ENCODE measurements at places on chromosomes 16 and 17. TPM values are rescaled to one million over a fixed set of nuclear protein-coding genes. Genes with fewer than 3 reads are reported as not detected.

- no peak for DNase-seq
These were observed 15.0 kb upstream of the MT4 start for GRCh38 chr16:56549744-56550385.

DNA sequence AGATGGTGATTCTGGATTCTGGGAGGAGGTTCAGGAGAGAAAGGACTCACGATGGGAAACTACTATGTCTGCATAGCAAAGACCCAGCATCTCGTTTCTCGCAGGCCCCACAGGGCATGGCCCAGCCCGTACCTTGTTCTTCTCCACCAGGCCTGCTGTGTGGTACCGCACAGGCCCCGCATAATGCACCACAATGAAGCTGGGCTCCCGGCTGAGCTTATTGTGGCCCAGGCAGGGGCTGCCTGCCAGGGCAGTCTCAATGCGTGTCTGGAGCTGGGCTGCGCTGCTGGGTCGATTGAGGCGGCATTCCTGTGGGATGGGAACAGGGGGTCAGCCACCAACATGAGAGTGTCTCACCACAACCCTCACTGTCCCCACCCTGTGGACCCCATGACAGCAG is 20.4 kb downstream of the ZNHIT3 start:
- no peak for DNase-seq

DNA sequence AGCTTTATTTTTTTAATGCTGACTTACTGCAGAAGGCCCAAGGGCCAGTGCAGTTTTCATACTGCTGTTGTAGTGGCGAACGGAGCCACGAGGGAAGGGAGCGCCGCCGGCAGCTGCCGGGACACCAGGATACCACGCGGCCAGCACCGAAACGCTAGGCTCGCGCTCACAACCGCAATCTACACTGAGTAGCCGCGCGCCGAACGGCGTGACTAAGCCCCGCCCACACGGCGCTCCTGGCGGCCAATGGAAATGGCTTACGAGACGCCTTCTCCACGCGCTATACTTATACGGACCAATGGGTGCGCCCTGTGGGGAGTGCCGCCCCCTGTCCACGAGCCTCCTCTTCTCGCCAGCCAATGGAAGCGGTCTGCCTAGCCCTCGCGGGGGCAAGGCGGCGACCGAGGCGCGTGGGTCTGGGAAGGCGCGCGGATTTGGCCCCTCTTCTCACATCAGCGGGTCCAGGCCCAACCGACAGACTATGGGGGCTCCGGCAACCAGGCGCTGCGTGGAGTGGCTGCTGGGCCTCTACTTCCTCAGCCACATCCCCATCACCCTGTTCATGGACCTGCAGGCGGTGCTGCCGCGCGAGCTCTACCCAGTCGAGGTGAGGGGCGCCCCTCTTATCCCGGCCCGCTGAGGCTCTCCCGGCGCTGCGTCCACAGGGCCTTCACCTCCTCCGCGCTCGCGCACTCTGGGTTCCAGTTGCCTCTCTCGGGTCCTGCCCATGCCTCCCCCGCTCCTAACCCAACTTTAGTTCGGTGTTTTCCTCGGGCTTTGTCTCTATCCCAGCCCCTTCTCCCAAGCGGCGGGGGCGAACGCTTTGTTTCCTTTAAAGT is at the start of gene TMEM97:
TSS of gene TMEM97 (plus strand) at position 442 of the 839 bp plus-strand sequence. CDS start at position 482, 40 bp downstream.
- DNase-seq, result peak; percentile 96

DNA sequence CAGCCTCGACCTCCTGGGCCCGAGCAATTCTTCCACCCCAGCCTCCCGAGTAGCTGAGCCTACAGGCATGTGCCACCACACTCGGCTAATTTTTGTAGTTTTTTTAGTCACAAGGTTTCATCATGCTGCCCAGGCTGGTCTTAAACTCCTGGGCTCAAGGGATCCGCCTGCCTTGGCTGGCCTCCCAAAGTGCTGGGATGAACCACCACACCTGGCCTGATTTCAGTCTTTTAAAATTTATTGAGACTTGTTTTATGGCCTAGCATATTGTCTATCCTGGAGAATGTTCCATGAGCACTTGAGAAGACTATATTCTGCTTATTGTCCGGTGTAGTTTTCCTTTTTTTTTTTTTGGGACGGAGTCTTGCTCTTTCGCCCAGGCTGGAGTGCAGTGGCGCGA is 18.5 kb downstream of the DNAI2 start:
- no peak for DNase-seq

- no peak for DNase-seq
These were observed 40.5 kb downstream of the LYRM1 start for GRCh38 chr16:20940871-20941635.

DNA sequence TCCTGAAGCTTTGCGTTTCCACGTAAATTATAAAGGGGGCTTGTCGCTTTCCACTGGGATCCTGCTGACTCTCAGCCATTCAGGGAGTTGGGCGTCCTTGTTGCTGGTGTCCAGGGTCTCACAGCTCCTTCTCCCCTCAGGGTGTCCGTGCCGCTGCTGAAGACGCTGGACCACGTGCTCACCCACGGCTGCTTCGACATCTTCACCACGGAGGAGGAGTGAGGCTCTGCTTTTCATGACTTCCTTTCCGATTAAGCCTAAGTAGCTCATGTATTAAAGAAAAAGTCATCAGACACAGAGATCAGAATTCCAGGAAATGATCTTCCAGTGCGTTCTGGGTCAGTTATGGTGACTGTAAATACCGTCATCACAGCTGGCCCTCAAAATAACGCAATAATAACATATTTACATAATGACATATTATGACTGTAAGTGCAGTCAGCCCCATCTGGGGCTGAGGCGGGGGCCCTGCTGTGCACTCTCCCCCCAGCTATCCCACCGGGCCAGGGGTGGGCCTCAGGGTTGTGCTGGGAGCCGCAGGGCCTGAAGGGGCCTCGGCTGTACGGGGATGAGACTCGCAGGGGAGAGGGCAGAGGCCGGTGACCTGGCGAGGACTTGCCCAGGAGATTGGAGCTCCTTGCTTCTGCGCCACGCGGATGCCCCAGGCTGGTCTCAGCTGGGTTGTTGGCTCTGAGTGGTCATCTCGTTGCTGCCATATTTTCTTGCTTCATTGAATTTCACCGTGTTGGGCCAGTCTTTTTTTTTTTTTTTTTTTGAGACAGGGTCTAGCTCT is 92.9 kb upstream of the ZNF750 start:
- no peak for DNase-seq

- no peak for DNase-seq
These were observed 197.1 kb downstream of the SHISA9 start for GRCh38 chr16:13098536-13098935.

GRCh38 chr16:8722025-8722348 is 47.6 kb downstream of the ABAT start:
- no peak for DNase-seq

DNA sequence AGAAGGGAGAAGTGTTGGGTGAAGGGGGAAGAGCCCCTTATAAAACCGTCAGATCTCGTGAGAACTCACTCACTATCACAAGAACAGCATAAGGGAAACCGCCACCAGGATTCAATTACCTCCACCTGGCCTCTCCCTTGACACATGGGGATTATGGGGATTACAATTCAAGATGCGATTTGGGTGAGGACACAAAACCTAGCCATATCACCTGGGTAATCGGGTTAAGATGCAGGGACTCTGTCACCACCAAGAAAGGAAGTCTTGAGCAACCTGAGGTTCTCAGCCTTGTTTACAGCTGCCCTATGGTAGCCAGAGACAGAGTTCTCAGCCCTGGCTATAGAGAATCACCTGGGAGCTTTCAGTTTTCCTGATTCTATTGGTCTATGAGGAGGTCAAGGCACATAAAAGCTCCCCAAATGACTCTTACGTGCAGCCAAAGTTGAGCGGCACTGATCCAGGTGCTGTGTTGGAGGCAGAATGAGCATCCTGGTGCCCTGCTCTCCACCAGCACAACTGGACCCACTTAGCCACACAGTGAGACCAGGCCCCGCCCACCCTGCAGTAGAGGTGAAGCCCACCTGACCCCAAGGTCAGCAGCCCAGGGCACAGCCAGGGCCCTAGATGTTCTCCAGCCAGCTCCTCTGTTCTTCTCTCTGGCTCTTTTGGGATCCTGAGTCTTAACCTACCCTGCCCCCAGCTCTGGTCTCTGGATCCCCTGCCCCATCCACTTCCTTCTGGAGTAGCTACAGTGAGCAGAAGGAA is 138.5 kb upstream of the CDH5 start:
- no peak for DNase-seq

GRCh38 chr17:50534979-50535326 is 2.4 kb downstream of the EPN3 start:
- DNase-seq, result no peak

DNA sequence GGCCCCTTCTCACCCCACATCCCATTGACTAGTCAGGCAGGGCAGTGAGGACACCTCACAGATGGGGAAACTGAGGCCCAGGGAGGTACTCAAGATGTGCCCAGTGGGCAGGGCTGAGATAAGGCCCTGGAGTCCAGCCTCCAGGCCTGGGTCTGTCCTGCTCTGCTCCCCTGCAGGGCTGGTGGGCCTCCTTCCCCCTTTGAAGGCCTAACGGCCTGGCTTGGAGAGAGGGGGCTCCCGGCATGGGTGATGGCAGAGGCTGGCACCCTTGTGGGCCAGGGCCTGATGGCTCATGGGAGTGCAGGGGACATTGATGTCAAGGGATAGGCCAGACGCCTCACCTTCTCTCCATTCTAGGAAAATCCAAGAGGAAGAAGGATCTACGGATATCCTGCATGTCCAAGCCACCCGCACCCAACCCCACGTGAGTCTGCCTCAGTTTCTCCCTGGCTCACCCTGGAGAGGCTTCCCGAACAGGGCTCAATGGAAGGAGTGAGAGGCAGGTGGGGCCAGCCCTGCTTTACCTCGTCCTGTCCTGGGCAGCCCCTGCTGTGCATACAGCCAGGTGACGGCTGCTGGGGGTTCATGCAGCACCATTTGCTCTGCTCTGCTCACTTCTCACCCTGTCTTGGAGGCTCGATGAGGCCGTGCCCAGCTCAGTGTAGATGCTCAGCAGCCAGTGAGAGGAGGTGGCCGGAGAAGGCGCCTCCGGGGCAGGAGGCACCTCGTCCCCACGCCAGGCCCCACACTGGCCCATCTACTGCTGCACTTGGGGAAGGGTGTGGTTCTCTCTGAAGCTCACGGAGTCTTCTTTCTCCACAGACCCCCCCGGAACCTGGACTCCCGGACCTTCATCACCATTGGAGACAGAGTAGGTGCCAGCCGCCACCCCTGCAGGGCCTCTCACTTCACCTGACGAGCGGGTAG is 13.8 kb downstream of the MAP2K3 start:
- no peak for DNase-seq

DNA sequence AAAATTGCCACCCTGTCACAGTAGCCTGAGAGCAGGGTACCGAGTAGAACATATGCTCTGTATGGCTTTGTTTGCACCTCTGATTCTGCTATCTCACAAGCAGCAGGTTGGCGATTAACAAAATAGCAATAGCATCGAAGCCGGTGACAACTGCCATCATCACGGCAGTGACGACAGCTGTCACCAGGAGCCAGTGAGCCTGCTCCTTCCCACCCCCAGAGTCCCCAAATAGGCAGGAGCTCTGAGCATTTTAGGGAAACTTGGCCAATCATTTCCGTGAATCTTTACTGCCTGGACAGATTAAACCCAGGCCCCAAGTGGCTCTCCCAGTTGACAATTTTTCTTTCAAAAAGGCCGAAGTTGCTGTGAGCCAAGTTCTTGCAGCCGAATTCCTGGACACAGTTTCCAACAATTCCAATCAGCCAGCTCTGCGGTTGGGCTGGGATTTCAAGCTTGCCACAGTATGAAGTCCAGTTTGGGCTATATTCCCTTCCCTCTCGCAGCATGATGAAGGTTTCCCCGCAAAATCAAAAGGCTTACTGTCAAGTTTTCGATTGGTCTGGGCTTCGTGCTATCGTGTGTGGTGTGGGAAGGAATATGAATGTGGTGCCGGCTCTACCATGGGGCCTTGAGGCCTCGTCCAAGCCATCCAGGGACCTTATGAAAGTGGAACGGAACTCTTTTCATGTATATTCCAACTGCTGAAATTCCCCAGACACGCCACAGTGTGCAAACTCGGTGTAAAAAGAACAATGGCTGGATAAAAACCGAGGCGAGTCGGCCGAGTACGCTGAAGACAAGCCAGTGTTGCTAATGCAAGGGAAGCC is 186.6 kb downstream of the C16orf78 start:
- peak; percentile 57 for DNase-seq

DNA sequence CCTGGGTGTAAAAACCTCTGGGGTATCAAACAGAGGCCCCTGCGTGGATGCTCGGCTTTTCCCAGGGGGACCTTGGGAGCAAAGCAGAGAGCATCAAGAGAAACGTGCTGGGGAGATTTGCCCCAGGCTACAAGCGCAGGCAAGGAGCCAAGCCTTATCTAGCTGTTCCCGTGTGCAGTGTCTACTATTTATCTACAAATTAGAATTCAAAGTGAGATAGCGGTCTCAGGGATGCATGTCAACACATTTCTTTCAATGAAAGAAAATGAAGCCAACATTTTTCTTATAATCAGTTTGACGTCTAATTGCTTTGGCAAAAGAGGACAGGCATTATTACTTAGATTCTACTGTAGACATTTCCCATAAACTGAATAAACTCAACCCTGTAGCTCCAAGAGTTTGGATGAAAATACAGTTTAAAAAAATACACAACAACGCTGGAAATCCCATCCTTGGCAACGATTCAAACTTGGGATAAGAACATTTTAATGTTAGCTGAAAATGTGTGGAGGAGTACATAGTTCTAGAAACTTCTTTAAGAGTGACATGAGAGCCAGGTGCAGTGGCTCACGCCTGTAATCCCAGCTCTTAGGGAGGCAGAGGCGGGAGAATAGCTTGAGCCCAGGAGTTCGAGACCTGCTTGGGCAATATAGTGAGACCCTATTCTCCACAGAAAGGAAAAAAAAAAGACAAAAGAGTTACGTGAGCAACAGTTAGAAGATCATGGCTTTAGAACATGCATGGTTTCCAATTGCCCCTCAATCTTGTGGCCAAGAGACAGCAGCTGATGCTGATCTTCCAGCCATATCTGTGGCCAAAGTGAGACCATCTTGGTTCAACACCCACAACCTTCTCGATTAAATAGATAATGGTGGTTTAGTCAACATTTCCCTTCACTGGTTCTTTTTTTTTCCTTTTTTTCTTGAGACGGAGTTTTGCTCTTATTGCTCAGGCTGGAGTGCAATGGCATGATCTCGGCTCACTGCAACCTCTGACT is 7.2 kb downstream of the SPNS3 start:
- peak; percentile 38 for DNase-seq

- no peak for DNase-seq
These were observed 162.4 kb upstream of the FAM20A start for GRCh38 chr17:68763562-68763961.

- DNase-seq, result no peak
These were observed 258.1 kb downstream of the FTO start for GRCh38 chr16:53962041-53962440.

GRCh38 chr16:2953706-2954627 is 10.1 kb upstream of the KREMEN2 start:
- no peak for DNase-seq

The C17orf113 gene
- polyA plus RNA-seq, result 1.8 TPM

The ABCC12 gene
- 0.10 TPM for polyA plus RNA-seq

The PITPNM3 gene
- 5.9 TPM for polyA plus RNA-seq

The NOD2 gene
- polyA plus RNA-seq, result 2.3 TPM

The CEP20 gene
- polyA plus RNA-seq, result 20.6 TPM

Measured in hindlimb muscle (tissue), 1 donor.